Cardiac muscle cell (in vitro differentiated cells and primary cell): ENCODE measurements at places on chromosomes 7 and 10.

DNA sequence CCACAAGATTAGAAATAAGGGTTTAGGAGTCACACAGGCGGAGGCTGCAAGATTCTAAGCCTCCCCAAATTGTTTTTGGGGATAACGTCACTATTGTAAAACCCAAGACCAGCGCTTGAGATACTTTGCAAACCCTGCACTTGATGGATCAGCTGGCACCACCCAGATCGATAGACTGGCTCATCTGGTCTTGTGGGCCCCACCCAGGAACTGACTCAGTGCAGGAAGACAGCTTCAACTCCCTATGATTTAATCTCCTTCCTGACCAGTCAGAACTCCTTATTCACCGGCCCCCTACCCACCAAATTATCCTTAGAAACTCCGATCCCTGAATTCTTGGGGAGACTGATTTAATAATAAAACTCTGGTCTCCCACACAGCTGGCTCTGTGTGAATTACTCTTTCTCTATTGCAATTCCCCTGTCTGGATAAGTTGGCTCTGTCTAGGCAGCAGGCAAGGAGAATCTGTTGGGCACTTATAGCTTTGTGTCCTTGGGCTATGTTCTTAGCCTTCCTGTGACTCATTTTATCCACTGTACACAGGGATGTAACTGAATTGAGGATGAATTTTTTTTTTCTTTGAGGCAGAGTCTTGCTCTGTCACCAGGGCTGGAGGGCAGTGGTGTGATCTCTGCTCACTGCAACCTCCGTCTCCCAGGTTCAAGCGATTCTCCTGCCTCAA, 64.4 kb upstream of the CARD11 start:
- DNase-seq, result no peak

DNA sequence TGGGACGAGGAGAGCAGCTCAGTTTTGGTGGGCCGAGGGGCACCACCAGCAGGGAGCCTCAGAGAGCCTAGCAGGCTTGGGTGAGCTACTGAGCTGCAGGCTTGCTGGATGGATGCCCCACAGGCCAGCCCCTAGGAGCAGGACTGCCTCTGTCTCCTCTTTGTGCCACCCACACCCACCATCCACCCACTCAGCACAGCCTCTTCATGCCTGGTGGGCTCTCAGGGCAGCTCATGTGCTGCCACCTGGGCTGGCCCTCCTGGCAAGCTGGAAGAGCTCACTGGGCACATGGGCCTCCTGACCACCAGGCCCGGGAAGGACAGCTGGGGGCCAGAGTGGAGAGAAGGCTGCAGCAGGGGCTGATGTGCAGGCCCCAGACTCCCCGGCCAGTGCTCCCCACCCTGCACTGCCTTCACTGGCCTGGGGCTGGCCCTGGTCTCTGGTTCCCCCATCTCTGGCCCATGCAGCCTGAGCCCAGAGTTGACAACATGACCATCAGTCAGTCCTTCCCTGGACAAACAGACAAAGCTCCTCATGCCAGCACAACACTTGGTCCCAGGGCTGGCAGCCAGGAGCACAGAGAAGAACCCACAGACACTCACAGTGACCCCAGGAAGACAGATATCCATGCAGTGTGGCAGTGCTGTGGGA, 8.2 kb downstream of the RASGEF1A start:
- no peak for DNase-seq

GRCh38 chr10:127151981-127152699, 44.3 kb downstream of the INSYN2A start:
- peak; percentile 8 for DNase-seq

GRCh38 chr7:106140406-106141173, 28.5 kb upstream of the SYPL1 start:
- DNase-seq, result no peak

DNA sequence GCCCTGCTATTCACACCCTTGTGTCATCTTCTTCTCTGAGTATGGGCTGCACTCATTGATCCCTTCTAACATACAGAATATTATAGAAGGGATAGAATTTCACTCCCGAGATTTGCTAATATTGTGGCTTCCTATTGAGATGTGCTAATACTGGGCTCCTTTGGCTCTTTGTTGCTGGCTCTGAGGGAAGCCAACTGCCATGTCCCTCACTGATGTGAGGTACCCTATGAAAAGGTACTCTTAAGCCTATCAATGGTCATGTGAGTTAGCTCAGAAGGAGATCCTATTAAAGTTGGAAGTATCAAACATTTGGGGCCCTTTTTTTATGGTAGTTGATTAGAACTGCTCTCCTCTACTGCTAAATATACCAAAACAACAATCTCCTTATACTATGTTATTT, 665.2 kb upstream of the ZWINT start:
- no peak for DNase-seq

- DNase-seq, result no peak
Observed at GRCh38 chr7:111744501-111745155, 182.3 kb upstream of the IMMP2L start.

GRCh38 chr10:639751-640672, 49.5 kb downstream of the DIP2C start:
- DNase-seq, result no peak

GRCh38 chr10:87842776-87843497, 20.4 kb downstream of the KLLN start:
- no peak for DNase-seq

DNA sequence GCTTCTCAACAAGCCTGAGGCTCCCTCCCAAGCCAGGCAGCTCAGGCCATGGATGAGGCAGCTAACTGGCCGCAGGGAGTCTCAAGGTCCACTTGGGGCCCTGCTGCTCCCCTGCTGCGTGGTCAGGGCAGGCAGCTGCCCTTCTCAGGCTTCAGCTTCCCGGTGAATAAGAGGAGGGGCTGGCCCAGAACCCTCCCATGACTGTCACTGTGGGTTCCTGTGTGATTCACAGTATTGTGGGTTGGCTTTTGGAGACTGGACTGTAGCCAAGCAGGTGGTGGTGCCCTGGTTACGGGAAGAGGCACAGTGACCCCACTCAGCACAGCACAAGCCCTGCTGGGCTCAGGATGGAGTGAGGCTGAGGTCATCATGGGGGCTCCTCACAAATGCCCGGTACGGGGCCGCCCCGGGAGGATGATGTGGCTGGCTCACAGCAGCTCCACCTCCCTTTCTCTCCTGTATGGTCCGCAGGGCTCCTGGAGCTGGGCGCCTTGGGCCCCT, 189.8 kb downstream of the HECW1 start:
- peak; percentile 11 for DNase-seq

DNA sequence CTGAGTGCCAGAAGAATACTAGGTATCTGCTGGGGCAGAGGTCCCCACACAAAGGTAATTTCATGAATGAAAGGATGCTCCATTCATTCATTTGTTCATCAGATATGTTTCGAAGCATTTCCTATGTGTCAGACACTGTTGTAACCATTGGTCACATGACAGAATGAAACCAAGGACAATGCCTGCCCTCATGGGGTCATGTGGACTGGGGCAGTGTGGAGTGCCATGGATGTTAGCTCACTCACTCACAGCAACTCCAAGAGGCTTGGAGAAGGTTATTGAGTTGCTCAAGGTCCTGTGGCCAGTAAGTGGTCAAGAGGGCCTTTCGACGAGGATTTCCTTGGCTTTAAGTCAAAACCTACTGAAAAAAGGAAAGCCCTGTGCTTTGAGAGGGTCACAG, 223.5 kb downstream of the ARHGAP12 start:
- peak; percentile 11 for DNase-seq

- no peak for DNase-seq
Observed at GRCh38 chr10:70784016-70784415, 1.2 kb downstream of the TBATA start.

DNA sequence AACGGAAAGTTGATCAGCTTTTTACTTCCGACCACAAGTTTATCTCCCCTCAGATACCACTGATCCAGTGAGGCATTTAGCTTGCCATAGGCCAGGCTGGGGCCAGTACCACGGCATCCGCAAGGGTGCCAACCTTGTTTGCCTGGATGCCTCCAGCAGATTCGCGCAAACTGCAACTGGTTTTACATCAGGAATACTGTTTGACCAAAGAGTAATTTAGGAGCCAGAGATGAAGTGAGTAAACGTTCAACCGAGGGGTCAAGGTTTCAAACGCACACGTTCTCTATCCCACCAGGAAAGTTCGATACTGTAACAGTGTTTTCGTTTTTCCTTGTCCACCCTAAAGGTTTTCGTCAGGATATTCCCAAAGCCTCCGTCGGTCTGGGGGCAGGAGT, 266 bp upstream of the MDFIC start:
- DNase-seq, result peak; percentile 47

DNA sequence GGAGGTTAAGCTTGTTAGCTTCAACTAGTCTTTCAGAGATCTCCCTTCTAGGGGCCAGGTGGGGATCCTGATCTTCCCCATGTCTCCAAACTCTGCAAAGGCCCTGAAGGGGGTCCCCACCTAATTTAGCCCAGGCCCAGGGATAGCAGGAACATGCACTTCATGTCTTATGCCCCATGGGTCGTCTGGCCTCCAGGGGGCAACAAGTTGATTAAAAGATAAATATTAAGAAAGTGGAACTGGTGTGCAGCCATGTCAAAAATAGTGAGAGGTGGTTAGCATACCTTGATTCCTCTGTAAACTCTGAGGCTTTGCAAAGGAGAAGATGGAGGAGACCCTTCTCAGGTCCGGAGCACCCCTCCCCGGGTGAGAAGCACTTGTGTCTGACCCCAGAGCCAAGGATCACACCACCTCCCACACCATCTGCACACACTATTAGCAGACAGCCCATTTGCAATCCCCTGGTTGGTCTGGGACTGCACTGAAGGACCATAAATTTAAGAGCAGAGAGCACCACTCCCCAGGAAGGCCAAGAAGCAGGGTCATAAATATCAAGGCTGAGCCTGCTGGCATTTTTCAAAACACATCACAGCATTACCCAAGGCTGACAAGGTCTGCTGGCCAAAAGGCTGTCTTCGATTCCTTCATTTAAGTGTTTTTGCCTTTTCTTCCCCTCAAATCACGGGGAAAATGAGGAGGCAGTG, 44.2 kb upstream of the LRRC18 start:
- no peak for DNase-seq

DNA sequence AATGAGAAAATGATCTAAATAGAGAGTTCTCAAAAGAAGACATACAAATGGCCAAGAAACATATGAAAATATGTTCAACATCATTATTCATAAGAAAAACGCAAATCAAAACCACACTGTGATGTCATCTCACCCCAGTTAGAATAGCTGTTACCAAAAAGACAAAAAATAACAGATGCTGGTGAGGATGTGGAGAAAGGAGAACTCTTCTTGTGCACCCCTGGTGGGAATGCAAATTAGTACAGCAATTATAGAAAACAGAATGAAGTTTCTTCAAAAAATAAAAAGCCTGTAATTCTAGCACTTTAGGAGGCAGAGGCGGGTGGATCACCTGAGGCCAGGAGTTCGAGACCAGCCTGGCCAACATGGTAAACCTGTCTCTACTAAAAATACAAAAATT, 199.3 kb downstream of the PARD3 start:
- no peak for DNase-seq

GRCh38 chr7:142585425-142585824, 163.8 kb upstream of the PRSS1 start:
- no peak for DNase-seq

- no peak for DNase-seq
Observed at GRCh38 chr10:50554995-50555568, 68.7 kb downstream of the SGMS1 start.

GRCh38 chr10:62000037-62000603, 98.6 kb downstream of the ARID5B start:
- no peak for DNase-seq

DNA sequence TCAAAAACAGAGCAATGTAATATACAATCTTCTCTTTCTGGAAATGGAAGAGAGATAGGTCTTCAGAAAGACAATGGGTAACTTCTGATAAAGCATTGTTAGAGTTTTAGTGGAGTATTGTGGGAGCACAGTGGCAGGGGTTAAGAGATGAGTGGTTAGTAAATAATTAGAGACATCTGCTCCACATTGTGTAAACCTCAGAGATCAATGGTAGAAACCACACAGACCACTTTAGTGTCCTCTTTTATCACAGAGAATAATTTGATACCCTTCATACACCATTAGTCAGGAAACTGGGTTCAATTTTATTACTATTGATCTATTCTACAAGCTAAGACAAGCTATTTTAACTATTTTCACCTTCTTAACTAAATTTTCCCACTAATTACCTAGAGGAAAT, 35.9 kb upstream of the MAGI2 start:
- no peak for DNase-seq

GRCh38 chr7:146053492-146053891, 63.1 kb upstream of the CNTNAP2 start:
- DNase-seq, result no peak

DNA sequence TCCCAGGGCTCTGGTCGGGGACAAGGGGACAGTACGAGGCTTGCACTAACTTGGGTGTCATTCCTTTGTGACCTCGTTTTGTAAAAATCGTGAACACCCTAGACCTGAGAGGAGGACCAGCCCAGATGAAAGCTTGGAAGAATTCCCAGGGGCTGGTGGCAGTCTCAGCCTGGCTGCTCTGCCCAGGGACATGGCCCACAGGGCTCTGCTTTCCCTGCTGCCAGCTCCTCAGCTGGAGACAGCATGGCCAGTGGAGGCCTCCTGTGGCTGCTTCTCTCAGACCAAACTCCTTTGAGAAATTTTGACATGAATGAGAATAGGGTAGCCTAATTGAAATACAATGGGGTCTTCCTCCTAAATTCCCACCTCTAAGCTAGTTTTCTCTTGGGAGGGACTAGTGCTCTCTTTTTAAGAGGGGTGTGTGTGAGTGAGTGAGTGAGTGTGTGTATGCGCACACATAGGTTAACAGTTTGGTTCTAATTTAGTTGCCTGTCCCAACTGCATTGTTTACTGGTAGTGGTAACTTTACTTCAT, 140.3 kb upstream of the EFCAB10 start:
- DNase-seq, result no peak

- no peak for DNase-seq
Observed at GRCh38 chr7:37924491-37925041, 4.1 kb downstream of the EPDR1 start.

GRCh38 chr10:68606918-68607317, 46.8 kb downstream of the TET1 start:
- no peak for DNase-seq

- DNase-seq, result no peak
Observed at GRCh38 chr7:46603296-46603752, 682.3 kb upstream of the IGFBP3 start.

DNA sequence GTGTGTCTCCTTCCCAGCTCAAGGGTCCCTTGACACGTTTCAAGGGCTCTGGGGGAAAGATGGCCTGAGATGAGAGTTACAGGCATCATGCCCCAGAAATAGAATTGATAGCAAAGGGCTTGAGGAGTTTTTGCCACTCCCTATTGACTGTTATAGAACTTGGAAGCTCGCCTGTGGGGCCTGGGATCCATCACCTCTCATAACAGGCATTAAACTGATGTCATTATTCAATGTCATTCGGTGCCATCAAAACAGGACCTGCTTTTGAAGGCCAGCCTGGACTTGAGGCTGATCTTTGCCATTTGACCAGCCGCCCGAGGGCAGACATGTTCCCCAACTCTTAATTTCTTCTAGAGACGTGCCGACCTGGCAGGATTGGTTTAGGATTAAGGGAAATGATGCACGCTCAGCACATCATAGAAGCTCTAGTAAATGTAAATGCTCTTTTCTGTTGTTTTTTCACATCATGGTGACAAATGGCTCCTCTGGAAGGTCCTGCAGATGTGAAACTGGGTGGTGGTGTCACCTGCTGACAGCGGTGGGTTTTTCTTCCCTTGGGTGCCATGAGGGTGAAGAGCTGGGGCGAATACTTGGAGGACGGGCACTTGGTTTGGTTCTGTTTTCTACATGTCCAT, 16.7 kb upstream of the KLF6 start:
- DNase-seq, result no peak
